Left lobe of liver (tissue), 2 donors: ENCODE measurements at places on chromosomes 5 and 9. TPM values are rescaled to one million over a fixed set of nuclear protein-coding genes. Genes with fewer than 3 reads are reported as not detected.

DNA sequence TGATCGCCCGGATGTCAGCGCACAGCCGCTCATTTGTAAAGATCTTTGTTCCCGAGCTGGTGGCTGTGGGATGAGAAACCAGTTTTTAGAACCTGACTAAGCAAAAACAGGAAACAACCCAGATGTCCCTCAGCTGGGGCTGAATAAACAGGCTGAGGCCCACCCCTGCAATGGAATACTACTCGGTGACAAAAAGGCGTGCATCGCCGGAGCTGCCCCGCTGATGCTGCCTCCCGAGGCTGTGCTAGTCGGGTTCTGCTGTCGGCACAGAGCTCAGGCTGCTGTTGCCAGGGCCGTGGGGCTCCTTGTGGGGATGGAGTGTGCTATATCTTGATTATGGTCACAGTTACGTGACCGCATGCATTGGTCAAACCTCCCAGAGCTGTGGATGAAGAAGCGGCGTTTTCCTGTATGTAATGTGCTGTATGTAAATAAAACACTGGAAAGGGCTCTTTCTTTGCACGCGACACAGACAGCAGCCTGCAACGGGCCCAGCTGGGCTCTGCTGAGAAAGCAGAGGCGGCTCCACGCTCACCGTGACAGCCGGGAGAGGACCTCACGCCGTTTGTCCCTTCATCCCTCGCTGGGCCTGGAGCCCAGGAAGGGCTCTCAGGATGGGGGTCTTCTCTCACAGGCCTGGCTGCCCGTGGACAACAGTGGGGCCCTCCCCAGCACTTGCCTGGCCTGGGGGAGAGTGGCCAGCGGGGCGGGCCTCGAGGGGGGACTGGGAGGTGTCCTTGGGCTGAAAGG lies 51.5 kb upstream of the RNU6ATAC start:
- DNase-seq = peak; percentile 54

- DNase-seq = no peak
Measured at GRCh38 chr9:106874031-106874430, 11.1 kb downstream of the ZNF462 start.

DNA sequence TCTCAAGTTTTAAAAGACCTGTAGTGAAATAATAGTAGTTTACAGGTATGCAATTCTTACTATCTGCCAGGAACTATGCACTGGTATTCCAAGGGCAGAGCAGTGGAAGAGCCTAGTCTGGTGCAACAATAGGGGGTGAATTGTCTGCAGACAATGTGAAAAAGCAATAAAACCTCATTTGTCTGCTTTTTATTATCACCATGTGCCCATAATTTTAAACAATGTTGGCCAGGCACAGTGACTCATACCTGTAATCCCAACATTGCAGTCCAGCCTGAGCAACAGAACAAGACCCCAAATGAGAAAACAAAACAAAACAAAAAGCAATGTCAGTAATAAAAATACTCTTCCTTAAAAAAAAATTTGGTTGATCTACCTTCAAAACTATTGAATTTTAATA lies 12.2 kb upstream of the SLC44A1 start:
- no peak for DNase-seq

GRCh38 chr5:111997711-111998110 lies 240.7 kb upstream of the NREP start:
- DNase-seq = no peak

Gene NPR3
- total RNA-seq = 3.5 TPM
